ENCODE measurements at places on chromosomes 6 and 20.

DNA sequence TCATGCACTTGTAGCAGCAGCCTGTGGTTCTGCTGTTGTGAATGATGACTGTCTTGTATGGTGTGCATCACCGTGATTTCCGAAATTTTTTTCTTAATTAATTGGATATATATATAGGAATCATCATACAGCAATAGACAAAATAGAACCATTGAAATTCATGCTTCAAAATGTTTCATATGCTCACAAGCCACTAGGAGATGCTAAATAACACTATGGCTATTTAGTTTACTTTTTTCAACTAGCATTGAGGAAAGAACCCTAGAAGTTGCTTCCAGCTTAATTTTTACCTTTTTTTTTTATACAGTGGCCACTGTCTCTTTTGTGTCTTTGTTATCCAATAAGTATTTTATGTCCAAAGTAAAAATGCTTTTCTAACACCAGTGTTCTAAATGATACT, 485.4 kb downstream of the CDKAL1 start:
- no peak for DNase-seq

GRCh38 chr20:62193079-62194025, 10.5 kb downstream of the MTG2 start:
- DNase-seq, result no peak

DNA sequence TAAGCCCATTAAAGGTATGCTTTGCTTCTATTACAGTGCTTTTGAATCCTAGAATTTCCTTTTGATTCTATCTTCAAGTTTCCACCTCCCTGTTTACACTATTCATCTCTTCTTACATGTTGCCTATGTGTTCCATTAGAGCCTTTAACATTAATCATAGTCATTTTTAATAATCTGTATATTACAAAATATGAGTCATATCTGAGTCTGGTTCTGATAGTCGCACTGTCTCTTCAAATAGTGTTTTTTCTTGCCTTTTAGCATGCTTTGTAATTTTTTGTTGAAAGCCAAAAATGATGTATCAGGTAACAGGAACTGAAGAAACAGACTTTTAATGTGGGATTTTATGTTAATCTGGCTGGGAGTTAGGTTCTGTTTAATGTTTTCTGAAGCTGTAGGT, 68.4 kb downstream of the DNAAF9 start:
- no peak for DNase-seq

DNA sequence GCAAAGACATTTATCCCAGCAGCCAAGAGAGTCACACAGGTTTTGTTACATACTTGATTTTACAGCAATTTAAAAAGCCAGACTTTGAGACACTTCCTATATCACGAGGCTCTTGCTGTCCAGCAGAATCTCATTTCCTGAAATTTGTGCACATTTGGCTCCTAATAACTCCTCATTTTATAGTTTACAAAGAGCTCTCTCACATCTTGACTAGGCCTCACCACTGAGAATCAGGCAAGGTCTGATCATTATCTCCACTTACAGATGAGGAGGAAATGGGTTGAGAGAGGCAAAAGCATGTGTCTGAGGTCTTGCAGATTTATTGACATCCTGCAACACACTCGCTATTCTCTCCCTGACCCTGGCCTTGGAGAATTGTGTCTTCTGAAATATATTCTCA, 426.8 kb downstream of the MAFB start:
- no peak for DNase-seq

DNA sequence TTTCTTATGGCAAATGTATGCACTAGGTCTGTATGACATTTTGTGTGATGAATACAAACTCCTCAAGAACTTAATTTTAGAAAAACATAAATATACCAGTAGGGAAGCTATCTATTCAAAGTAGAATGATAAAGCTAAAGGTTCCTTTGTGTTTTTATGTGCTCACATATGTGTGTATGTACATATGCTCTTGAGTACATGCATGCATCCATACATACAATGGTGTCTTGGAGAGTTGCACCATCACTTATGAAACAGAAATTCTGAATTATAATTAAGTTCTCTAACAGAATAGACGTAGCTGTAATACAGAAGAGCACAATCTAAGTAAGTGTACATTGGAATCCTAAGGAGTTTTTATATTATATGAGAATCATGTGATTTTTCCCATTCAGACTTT, 2.3 kb downstream of the NKAIN2 start:
- DNase-seq, result no peak

- no peak for DNase-seq
These were observed 3.1 kb downstream of the SRMS start for GRCh38 chr20:63544241-63544957.

GRCh38 chr6:161359618-161359945, 85.7 kb upstream of the AGPAT4 start:
- DNase-seq, result no peak

- DNase-seq, result no peak
These were observed 15.7 kb upstream of the ENPP1 start for GRCh38 chr6:131792091-131792496.

DNA sequence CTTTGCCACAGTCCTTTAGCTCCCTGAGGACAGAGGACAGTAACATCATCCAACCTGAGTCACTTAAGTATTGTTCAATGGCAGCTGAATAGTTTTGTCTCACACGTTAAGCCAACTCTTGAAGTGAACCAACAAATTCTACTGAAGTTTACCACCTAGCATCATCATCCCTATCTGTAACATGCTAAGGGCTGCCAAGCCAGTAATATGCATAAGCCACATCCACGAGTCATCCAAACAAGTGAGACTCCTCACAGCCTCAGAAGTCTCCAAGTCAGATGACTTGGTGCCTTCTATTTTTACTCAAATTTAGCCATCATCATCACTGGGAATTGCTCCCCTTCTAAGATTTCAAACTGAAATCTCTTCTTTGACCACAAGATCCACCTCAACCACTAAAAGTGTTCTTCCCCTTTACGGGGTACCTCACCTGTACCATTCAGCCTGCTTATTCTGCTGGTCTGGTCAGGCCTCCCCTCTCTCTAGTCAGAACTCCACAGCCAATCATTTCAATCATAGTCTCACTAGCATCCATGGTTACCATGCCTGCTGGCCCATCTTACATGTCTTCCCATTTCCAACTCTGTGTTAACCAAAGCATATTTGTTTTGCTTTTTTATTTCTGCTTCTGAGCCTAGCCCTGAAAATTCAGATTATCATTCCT, 73.7 kb downstream of the DTNBP1 start:
- no peak for DNase-seq

- no peak for DNase-seq
These were observed 541.6 kb upstream of the CHD6 start for GRCh38 chr20:42159808-42160207.

GRCh38 chr20:9025643-9026042, 43.2 kb upstream of the PLCB4 start:
- no peak for DNase-seq

DNA sequence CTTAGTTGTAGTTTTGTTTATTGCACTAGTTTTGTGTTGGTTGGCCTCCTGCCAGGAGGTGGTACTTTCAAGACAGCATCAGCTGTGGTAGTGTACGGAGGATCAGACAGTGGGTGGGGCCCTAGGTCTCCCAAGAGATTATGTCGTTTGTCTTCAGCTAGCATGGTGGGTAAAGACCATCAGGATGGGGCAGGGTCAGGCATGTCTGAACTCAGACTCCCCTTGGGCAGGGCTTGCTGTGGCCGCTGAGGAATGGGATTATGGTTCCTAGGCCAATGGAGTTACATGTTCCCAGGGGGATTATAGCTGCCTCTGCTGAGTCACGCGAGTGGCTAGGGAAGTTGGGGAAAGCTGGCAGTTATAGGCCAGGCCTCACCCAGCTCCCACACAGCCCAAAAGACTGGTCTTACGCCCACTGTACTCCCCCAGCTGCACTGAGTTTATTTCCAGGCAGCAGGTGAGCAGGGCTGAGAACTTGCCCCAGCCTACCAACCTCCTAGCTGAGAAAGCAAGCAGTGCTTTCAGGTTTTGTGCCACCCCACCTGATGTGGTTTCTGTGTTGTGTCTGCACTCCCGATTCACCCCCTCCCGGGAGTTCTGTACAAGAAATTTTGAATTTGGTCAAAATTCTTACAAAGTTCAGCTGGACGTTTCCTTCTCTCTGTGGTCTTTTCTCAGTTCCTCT, 24.7 kb downstream of the ZSCAN31 start:
- no peak for DNase-seq

GRCh38 chr6:94251878-94252277, 832.5 kb upstream of the EPHA7 start:
- no peak for DNase-seq

DNA sequence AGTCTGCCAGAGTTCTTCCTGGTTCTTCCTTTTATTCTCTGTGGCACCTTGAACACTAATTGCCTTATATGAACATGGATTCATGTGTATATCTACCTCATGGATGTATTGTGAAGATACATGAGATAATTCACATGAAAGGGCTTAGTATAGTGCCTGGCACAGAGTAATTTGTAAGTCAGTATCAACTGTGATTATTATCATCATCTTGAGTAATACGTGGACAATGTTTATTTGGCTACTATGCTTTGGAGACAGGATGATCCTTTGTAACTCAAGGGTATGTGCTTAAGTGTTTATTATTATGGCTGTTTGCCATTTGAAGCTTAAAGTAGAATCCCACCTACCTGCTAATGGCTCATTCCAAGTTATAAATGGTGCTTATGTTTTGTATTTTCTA, 16.0 kb downstream of the DOP1A start:
- DNase-seq, result no peak

GRCh38 chr20:21102603-21103311, 3.4 kb downstream of the LINC00237 start:
- no peak for DNase-seq

- DNase-seq, result no peak
These were observed 84.9 kb upstream of the ASF1A start for GRCh38 chr6:118808793-118809638.

- no peak for DNase-seq
These were observed 1065.5 kb downstream of the GRIK2 start for GRCh38 chr6:102458990-102459389.

All from hypothalamus (tissue), 51 donors.